ENCODE measurements at places on chromosomes 2 and 18.

DNA sequence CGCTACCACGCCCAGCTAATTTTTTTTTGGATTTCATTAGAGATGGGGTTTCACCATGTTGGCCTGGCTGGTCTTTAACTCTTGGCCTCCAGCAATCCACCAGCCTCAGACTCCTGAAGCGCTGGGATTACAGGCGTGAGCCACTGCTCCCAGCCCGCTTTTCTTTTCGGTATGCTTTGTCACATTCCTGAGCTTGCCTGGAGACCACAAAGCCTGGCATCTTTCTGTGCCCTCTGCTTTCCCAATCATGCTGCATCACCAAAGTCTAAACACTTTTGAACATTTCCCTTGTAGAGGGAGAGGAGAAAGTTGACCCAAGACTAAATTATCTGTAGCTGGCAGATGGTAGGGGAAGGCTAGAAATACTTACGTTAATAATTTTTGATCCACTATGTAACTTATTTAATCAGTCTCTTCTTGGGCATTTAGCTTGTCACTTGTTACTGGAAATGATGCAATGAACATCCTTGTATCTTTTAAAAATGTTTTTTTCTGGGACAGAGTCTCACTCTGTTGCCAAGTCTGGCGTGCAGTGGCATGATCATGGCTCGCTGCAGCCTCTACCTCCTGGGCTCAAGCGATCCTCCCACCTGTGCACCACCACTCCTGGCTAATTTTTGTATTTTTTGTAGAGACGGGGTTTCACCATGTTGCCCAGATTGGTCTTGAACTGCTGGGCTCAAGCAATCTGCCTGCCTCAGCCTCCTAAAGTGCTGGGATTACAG is 2.7 kb upstream of the NPC1 start:
- no peak for DNase-seq

- DNase-seq, result no peak
Measured at GRCh38 chr2:78427170-78427569, 598.3 kb upstream of the REG3G start.

- no peak for DNase-seq
Measured at GRCh38 chr2:152606081-152606480, 111.2 kb downstream of the PRPF40A start.

GRCh38 chr2:24088821-24089359 is 4.3 kb upstream of the TP53I3 start:
- DNase-seq, result no peak

- no peak for DNase-seq
Measured at GRCh38 chr2:84823788-84824187, 57.1 kb downstream of the TRABD2A start.

DNA sequence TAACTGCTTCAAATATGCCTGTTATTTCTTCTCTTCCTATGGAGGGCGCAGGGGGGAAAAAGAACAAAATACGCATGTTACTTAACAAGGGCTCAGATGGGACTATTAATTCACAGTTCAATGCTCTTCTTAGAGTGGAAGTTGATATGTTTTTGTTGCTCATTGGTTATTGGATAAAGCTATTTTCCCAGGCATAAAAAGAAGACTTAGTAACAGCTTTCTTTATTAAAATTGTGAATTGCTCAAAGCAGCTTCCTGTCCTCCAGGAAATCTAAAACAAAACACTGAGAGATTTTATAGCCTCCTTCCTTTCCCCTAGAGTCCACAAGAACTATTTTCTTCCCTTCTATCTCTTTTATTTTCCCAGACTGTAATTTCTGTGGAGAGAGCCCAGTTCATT is 180.8 kb downstream of the SH3BP4 start:
- DNase-seq, result no peak

DNA sequence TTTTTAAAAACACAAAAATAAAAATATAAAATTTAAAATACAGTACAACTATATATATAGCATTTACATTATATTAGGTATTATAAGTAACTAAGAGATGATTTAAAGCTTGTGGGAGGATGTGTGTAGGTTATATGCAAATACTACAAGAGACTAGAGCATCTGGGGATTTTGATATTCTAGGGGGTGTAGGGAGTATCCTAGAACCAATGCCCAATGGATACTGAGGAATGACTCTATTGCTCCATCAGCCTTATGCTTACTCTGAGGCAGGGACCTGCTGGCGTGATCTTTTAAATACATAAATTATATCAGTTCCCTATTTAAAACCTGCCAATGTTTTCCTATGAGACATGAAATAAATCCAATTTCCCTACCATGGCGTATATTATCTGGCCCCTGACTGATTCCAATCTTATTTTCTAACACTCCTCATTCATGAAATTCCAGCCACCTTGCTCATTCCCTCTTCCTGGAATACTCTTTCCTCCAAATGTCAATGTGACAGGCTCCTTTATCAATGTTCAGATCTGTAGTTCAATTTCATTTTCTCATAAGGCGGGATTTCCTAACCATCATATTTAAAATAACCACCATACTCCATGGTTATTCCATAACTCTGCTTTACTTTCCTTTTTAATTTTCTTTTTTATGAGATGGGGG is 22.2 kb downstream of the SP3 start:
- no peak for DNase-seq

- no peak for DNase-seq
Measured at GRCh38 chr2:144780983-144781382, 261.1 kb upstream of the ZEB2 start.

GRCh38 chr2:40955042-40955441 is 503.2 kb upstream of the SLC8A1 start:
- no peak for DNase-seq

GRCh38 chr2:15510131-15510530 is 51.0 kb downstream of the NBAS start:
- no peak for DNase-seq

DNA sequence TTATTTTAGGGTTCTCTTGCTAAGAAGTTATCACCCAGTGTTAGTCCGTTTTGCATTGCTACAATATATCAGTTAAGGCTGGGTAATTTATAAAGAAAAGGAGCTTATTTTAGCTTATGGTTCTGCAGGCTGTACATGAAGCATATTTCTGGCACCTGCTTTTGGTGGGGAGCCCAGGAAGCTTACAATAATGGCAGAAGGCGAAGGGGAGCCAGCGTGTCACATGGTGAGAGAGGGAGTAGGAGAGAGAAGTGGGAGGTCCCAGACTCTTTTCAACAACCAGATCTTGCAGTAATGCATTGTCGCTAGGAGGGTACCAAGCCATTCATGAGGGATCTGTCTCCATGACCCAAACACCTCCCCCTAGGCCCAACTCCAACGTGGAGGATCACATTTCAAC is 688.8 kb upstream of the PIK3C3 start:
- no peak for DNase-seq

GRCh38 chr2:3289526-3289925 is 88.1 kb downstream of the EIPR1 start:
- DNase-seq, result no peak

GRCh38 chr2:165466386-165466785 is 3.1 kb upstream of the CSRNP3 start:
- DNase-seq, result no peak

DNA sequence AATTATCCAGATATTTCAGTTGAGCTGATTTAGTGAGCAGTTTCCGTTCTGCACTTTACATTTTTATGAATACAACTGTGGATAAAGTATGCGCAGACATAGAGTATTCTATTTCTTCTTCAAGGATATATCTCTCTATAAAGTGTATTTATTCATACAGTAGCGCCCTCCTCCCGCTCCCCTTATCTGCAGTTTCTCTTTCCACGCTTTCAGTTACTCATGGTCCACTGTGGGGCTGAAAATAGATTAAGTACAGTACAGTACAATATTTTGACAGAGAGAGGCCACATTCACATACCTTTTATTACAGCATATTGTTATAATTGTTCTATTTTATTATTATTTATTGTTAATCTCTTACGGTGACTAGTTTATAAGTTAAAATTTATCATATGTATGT is 19.7 kb upstream of the FHL2 start:
- DNase-seq, result no peak

DNA sequence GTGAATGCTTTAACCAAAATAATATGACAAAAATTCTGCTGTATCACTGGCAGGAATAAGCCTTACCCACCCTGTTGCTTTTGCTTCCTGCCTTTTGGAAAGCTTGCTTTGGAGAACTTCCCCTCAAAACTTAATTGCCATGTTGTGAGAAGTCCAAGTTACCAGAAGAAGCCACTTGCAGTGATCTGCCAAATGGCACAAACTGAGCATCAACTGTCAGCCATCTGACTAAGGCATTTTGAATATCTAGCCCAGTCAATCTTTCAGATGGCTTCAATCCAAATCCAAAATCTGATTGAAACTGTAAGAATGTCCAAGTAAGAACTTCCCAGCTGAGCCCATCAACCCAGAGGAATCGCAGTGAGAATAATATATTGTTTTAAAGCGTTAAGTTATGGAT is 216.5 kb upstream of the ZC3H15 start:
- DNase-seq, result no peak

DNA sequence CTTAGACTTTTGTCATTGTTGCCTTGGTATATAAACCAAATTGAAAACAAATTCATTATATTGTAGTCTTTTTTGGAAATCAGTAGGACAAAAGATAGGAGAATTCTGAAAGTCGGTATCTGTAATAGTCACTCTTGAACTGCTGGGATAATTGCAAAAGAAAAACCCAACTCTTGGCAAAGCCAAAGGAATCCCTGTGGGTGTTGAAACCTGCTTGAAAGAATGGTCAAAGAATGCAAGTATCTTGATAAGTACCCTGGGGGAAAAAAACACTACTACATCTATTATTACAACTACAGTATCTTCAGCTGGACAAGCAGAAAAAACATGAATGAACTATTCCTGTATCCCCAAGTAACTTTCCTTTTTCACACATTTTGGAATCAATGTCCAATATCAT is 7.3 kb upstream of the FAM237A start:
- DNase-seq, result no peak

GRCh38 chr2:27572439-27572838 is 10.4 kb upstream of the ZNF512 start:
- DNase-seq, result no peak

DNA sequence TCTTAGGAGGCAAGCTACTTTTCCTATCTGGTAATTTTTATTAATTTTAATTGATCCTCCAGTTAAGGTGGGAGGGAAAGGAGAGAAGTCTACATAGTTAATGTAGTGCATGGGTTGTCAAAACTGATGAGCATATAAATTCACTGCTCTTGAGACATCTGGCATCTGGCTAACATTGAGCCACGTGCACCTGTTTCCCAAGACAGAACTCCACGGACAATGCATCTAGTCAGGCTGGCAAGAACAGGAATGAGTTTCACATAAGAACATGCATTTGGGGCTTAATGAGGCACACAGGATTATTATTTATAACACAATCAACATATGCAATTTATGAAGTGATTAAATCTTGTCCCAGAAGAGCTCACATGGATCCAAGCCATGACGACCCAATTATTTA is 16.2 kb upstream of the RAB1A start:
- no peak for DNase-seq
